ENCODE measurements at places on chromosomes 7 and 10.
A peak's percentile ranks its signal among the peaks of the same experiment; 100 is the strongest.

DNA sequence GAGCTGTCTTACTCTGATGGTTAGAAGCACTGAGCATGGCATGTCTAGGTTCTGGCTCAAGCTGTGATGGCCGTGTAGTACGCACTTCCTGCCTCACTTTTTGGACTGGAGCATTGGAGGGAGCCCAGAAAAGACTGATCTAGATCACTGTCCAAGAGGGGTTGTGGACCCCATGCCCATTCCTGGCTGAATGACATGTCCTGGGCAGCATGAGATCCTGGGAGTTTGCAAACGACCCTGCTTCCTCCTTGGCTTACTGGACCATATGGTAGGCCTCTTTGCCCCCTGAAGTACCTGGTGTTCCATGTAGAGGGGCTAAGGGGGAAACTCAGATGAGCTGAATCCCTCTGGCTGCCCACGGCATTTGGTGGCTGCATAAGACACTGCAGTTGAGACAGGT is 36.7 kb downstream of the ARHGAP22 start:
- DNase-seq: no peak

DNA sequence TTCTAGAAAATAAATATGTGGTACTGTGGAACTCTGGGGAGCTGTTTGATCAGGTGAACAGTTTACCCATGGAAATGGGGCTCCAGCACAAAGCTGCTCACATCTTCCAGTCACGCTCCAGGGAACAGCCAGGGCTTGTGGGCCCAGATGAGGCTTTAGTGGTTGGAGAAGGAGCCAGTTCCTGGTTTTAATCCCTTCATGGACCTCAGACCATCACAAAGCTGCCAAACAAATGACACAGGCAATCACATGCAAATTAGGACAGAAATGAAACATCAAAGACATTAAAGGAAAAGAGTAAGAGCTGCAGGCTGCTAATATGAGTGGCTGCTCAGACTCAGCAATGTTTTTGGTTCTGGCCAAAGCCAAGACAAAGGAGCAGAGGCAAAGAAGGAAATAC is 2.2 kb upstream of the ATP6V0E2 start:
- no peak for DNase-seq

- no peak for DNase-seq
These were observed 93.2 kb downstream of the ADK start for GRCh38 chr10:74244097-74244685.

DNA sequence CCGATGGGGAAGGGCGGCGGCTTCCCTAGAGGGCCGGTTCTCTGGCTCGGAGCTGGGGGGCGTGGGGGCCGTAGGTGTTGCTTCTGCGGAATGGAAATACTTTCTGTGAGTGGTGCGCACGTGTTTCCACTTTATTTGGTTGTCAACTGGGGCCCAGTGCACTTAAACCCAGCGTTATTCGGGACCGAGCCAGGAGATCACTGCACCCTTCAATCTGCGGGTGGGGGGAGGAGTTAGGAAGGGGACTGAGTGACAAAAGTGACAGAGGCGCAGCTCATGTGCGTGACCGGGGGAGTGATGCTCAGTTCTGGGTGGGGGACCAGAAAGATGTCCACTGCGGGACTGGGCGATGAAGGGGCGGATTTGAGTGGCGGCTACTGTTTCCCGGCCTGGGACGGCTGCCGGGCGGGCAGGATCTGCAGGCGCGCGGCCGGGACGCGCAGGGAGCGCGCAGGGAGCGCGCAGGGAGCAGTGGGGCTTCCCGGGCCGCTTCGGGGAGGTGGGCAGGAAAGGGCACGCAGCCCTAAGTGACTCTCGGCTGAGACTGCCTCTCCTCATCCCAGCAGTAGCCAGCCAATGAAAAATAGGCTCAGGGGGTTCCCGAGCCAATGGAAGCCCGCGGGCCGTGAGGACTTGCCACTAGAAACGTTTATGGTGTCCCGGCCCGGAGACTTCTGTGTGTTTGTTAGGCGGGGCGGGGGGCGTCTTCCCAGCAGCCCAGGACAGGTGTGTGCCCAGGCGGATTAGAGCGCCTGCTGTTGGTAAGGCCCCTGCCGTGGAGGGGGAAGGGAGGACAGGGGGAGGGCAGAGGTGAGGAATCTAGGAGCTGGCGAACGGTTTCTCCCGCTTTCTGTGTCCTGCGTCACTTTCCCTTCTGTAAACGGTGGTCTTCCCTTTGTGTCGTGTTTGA is 54.3 kb upstream of the KDM7A start:
- peak; percentile 30 for DNase-seq

DNA sequence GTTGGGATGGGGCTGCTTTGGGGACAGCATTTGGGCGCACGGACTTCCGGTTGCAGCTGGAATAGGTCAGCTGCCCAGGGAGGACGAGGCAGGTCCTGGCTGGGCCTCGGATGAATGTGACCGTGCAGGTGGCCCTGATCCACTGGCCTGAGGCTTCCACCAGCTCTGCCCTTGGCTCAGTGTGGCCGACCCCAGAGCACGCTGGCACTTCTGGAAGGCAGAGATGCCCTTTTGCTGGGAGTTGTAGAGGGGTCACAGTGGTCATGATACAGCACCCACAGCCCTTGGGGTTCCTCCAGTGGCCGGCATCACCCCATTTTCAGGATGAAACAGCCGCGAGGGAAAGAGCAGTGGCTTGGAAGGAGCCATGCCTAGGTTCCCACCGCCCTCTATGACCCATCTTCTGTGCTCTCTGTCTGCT is 19.0 kb downstream of the ADCY1 start:
- DNase-seq: no peak

GRCh38 chr7:138008019-138008587 is 6.2 kb upstream of the CREB3L2 start:
- no peak for DNase-seq

DNA sequence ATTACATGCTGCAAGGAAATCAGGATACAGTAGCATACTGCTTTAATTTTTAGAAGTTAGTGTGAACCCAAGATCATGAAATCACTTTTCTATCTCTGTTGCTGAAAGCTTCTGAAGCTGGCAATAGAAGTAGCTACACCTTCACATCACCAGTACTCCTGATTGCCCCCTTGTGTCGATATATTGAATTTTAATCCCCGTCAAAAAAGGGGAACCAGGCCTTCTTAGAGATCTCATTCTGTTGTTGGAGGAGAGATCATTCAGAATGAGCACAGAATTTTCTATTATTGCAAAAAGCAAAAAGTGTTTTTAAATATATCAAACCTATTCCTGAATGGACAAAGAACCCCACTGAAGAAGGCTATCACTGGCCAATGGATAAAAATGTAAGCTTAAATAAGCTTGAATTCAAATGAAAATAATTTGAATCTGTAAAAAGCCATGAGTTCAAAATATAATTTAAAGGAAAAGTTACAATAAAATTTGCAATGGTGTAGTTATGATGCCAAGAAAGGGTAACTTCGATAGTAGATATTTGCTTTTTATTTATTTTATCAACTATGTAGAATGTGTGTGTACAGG is 39.7 kb upstream of the TEX47 start:
- no peak for DNase-seq

- DNase-seq: no peak
These were observed 217.3 kb downstream of the CELF2 start for GRCh38 chr10:11234857-11235531.

DNA sequence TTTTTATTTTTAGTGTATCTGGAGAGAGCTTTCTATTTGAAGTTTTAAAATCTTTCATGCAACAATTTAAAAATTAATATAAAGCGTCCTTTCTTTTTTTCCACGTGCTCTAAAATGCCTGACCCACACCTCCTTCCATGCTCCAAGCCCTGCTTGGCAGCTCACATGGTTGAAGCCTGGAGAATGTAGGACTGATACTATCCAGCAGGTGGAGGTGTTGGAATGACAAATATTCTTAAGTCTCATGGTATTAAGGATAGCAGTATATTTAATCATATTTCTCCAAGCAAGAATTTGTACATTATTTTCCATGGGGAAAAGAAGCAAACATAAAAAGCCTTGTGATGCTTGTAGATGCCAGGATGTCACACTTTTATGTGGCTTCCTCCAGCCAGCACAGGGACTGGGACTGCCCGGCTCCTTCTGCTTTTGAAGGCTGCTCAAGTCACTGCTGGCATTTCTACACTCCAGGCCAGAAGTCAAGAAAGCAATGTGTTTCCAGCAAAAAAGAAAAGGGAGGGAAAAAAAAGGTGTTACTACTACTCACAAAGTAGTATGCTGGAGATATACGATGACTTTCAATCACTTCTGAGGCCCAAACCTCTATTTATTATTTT is 49.7 kb downstream of the BZW2 start:
- no peak for DNase-seq

- no peak for DNase-seq
These were observed 99.1 kb downstream of the ANK3 start for GRCh38 chr10:60290558-60290957.

DNA sequence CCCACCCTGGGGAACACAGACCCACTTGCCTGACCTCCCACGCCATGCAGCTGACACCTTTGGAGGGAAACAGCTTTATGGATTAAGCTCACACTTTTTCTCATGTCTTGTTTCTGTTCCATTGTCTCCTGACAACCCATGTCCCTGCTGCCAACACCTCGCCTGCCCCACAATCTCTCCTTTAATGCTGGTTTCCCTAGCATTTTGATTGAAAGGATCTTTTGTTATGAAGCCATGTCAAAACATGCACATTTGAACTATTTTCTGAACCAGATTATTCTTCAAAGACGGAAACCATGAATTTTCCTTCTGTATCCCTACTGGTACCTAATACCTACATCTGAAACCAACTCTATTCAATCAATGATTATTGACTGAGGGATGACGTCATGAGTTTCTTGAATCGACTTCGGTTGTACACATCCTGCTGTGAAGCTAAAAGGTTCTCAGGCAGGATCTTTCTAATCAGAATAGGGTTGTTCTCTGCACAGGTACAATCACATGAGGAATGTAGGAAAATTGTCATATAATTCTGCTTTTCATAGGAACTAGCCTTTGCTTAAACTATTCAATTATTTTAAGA is 106.2 kb upstream of the NEBL start:
- no peak for DNase-seq

- no peak for DNase-seq
These were observed 376.9 kb downstream of the LRRTM3 start for GRCh38 chr10:67302701-67303100.

- no peak for DNase-seq
These were observed 16.7 kb downstream of the HABP2 start for GRCh38 chr10:113569576-113569975.

GRCh38 chr10:132595854-132596253 is 58.3 kb downstream of the INPP5A start:
- no peak for DNase-seq
